ENCODE measurements at places on chromosomes 1 and 21. TPM values are rescaled to one million over a fixed set of nuclear protein-coding genes. Genes with fewer than 3 reads are reported as not detected.

DNA sequence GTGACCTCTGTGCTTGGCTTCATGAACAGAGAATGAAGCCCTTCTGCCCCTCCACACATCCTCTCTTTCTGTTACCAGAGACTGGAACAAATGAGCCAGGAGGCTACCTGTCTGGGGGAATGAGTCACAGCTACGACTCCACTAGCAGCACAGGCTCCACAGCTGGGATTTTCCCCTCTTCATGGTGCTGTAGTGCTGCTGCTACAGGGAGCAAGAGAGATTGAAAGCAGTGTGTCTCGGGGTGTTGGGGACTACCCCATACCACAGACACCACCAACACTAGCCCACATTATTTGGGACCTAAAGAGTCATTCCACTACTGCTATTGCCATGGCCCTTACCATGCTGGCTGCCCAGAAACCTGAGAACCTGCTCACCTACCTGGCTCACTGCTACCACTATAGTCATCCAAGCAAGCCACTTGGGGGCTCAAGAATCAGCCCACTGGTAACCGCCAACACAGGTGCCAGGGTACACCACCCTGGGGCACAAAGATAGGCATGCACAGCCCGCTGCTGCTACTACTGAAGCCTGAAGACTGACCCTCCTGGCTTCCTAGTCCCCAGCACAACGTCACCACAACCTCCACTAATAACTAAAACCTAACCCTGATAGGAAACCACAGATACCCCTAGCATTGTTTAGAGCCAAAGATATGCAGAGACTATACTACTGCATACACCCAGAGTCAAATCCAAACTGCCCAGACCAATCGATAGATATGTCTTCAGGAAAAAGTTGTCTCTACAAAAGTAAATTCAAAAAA is 17.7 kb downstream of the CD1E start:
- H3K4me1 ChIP-seq, result peaks cover 9% of the 10 kb centered on the region
- DNase-seq, result no peak
- H3K27ac ChIP-seq, result no peak overlapping the region
- H3K36me3 ChIP-seq, result peaks cover 21% of the 10 kb centered on the region
- H3K4me3 ChIP-seq, result no peak overlapping the region

- H3K36me3 ChIP-seq, result no peaks in the 10 kb centered on the region
- peaks cover 9% of the 10 kb centered on the region for H3K27me3 ChIP-seq
- H3K27ac ChIP-seq, result no peak overlapping the region
- DNase-seq, result no peak
Measured at GRCh38 chr1:154837034-154837671, 32.9 kb downstream of the KCNN3 start.

- DNase-seq, result no peak
- no peak overlapping the region for H3K27ac ChIP-seq
- no peaks in the 10 kb centered on the region for H3K27me3 ChIP-seq
- H3K36me3 ChIP-seq, result no peaks in the 10 kb centered on the region
Measured at GRCh38 chr1:109133815-109134214, 19.9 kb downstream of the ELAPOR1 start.

- peaks cover 10% of the 10 kb centered on the region for H3K27me3 ChIP-seq
- no peak overlapping the region for H3K4me3 ChIP-seq
- H3K4me1 ChIP-seq, result peaks cover 5% of the 10 kb centered on the region
- DNase-seq, result no peak
- H3K36me3 ChIP-seq, result no peaks in the 10 kb centered on the region
- no peak overlapping the region for H3K27ac ChIP-seq
Measured at GRCh38 chr1:103106426-103107341, 1.6 kb downstream of the COL11A1 start.

DNA sequence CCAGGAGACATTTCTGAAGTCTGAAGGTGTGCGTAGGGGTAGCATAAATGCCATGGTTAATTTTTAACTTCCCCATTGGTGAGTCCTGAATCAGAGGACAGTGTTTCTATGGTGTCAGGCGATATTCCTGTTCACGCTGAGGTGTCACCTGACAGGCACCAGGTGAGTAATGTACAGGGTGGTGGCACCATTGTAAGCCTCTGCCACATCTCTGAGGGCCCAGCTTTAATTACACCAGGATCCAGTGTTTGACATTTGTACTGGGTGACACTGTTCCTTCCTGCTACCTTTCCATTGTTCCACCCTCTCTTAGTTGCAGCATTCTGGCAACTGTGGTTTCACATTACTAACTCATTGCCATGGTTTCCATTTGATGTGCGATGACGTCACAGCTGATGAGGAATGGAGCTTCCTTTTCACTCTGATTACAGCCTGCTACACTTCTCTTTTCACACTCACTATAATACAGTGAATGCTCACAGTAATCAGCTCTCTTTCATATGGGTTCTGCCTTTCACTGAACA is 40.6 kb upstream of the MARK1 start:
- no peak for DNase-seq
- H3K4me1 ChIP-seq, result no peaks in the 10 kb centered on the region
- H3K4me3 ChIP-seq, result no peak overlapping the region
- H3K27me3 ChIP-seq, result peaks cover 11% of the 10 kb centered on the region
- no peaks in the 10 kb centered on the region for H3K36me3 ChIP-seq

- no peaks in the 10 kb centered on the region for H3K4me1 ChIP-seq
- H3K27me3 ChIP-seq, result peaks cover 4% of the 10 kb centered on the region
- H3K36me3 ChIP-seq, result no peaks in the 10 kb centered on the region
- no peak for DNase-seq
- no peak overlapping the region for H3K4me3 ChIP-seq
Measured at GRCh38 chr1:107116306-107116790, 24.5 kb upstream of the NTNG1 start.

DNA sequence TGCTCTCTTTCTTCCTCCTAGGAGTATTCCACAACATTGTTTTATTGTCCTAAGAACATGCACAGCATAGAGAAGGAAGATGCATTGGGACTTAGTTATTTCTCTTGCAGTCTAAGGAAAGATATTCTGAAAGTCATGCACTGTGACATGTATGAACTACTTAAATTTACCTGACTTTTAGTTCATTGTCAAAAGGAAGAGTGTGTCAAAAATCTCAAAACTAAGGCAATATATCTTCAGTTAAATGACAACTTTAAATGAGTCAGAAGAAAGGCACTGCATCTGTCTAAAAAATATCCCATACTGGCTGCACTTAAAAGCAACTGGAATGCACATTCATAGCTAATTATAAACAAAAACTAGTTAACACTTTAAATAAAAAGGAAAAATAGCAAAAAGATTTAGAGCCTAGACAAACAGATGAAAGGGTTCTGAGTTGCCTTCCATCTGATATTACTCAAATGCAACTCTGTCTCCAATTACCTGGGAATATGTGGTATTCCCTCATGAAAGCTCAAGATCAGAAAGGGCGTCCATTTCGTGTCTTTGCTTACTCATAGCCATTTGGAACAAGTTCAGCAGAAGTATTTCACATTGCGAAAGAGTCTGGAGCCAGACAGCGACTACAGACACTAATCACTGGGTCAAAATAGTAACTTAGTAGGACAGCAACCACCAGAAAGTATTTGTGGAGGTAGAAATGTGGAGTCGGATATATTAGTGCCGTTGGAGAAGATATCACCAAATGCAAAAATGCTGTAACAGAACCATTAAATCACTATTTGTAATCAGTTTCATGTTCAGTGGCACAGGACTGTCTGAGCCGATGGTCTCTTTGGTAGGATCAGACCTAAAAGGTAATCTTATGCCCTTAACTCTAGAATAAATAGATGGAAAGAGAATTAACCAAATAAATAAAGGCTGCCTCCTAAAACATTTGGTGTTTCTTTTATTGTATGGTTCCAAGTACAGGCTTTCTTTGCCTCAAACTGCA is 225.7 kb downstream of the GREM2 start:
- H3K4me1 ChIP-seq, result no peaks in the 10 kb centered on the region
- no peak overlapping the region for H3K4me3 ChIP-seq
- H3K36me3 ChIP-seq, result no peaks in the 10 kb centered on the region
- no peak for DNase-seq
- no peak overlapping the region for H3K27ac ChIP-seq
- no peaks in the 10 kb centered on the region for H3K27me3 ChIP-seq

F5 gene
- total RNA-seq, result 0.55 TPM

GRCh38 chr1:187096689-187097088 is 267.9 kb downstream of the PLA2G4A start:
- no peak overlapping the region for H3K27ac ChIP-seq
- no peaks in the 10 kb centered on the region for H3K27me3 ChIP-seq
- DNase-seq, result no peak
- peaks cover 8% of the 10 kb centered on the region for H3K4me1 ChIP-seq
- peaks cover 6% of the 10 kb centered on the region for H3K36me3 ChIP-seq
- no peak overlapping the region for H3K4me3 ChIP-seq

DNA sequence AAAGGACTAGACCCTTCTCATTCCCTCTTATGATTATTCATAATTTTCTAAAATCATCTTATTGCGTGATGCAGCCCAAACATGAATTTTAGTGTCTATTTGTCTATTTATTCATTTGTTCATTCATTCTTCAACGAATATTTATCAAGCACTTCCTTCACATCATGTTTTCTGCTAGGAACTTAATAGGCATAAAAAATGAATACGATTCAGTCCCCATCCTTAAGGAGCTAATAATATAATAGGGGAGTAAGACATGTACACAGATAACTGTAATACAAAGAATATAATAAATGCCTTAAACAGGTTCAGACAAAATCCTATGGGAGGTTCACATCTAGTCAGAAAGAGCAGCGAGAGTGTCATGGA is 20.2 kb downstream of the BCL9 start:
- H3K27ac ChIP-seq, result no peak overlapping the region
- H3K27me3 ChIP-seq, result peaks cover 30% of the 10 kb centered on the region
- DNase-seq, result no peak
- no peaks in the 10 kb centered on the region for H3K36me3 ChIP-seq

NGF gene
- total RNA-seq, result not detected

KRTAP10-2 gene
- not detected for total RNA-seq
